ENCODE measurements at places on chromosomes 11 and 22.
A peak's percentile ranks its signal among the peaks of the same experiment; 100 is the strongest.

DNA sequence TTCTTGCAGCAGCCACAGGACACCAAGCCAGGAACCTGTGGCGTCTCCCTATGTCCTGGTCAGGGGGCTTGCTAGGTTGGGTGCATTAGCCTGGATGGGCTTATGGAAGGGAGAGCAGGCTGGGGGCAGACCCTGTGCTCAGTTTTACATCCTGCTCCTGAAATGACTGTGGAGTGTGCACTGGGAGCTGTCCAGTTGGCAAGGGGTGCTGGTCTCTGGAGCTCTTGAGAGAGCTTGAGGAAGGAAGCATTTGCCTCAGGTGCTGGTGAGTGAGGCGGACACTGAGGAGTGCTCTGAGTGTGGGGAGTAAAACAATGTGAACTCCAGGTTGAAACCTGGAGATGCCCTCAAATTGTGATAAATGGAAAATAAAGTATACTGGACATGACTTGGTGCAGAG is 3.4 kb downstream of the SCGB1D4 start:
- DNase-seq: no peak

- no peak for DNase-seq
Observed at GRCh38 chr22:26584010-26584409, 5.9 kb downstream of the TPST2 start.

DNA sequence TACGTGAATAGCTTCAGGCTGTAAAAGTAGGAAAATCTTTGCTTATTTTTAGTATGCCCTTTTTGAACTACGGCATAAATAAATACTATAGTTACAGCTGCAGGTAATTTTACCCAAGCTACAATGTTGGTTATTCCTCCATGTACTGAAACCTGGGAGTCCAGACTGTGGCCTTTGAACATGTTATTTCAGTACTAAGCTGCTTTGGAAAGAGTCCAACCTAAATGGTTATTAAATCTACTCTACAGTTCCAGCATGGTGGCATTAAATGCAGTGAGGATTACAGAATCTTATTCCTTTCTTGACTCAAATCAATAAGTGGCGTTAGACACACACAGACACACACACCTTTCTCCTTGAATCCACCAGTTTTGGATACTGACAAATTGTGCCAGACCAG is 165.1 kb downstream of the MSANTD4 start:
- no peak for DNase-seq

DNA sequence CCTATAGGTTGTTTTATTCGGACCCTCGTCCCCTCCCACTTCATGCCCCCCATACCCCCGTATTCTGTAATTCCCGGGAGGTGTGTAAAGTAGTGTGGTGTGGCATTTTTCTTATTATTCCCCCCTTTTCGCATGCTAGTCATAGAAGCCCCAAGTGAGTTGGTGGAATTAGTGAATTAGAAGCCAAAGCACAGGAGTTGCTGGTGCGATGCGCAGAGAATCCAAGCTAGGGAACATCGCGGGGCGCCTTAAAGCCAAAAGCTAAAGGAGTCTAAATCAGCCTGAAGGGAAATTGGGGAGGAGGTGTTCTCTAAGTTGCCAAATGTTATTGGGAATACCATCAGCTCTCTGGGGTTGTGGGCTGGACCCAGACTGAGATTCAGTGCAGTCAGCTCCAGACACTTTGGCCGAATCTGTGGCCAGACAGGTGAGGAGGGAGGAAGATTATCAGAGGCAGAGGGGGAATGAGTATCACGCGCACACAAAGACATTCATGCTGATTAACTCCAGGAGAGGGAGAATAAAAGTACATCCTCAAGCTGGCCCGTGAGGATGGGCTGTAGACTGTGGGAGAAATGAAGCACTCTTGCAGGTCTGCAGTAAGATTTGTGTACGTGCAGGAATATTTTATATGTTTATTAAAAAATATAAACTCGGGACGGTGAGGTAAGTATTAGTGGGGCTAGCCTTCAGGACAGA is 102.8 kb upstream of the HSD17B12 start:
- DNase-seq: no peak

DNA sequence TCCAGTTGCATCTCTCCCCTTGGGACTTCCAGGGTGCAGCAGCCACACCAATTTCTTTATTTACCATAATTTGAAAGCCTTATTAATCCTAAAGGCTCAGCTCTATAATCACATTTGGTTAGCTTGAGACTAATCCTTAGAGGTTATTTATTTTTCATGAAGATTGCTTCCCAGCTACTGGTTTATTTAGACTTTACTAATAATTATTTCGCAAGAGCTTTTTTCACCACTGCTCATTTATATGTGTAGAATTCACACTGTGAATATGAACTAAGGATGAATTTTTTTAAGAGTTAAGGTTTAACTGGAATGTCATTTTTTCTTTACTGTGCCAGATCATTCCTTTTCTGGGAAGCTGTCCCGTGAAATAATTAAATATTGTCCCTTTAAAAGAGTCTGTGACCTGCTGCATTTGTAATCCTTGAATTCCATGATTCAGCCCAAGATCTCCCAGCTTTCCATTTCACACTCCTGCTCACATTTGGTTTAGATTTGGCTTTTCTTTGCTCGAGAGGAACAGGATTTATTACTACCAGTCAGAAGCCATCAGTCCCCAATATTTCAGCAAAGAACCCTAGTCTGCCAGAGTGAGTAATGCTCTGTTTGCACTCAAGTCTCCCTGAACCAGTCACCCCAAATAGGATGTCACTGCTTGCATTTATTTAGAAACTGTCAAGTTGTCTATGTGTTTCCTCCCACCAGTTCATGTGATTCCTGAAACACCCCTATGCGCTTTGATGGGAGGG is 4.4 kb upstream of the CD44 start:
- no peak for DNase-seq

GRCh38 chr11:126491092-126491491 is 135.6 kb downstream of the ST3GAL4 start:
- DNase-seq: no peak

- DNase-seq: no peak
Observed at GRCh38 chr11:8638300-8638699, 44.2 kb downstream of the TRIM66 start.

DNA sequence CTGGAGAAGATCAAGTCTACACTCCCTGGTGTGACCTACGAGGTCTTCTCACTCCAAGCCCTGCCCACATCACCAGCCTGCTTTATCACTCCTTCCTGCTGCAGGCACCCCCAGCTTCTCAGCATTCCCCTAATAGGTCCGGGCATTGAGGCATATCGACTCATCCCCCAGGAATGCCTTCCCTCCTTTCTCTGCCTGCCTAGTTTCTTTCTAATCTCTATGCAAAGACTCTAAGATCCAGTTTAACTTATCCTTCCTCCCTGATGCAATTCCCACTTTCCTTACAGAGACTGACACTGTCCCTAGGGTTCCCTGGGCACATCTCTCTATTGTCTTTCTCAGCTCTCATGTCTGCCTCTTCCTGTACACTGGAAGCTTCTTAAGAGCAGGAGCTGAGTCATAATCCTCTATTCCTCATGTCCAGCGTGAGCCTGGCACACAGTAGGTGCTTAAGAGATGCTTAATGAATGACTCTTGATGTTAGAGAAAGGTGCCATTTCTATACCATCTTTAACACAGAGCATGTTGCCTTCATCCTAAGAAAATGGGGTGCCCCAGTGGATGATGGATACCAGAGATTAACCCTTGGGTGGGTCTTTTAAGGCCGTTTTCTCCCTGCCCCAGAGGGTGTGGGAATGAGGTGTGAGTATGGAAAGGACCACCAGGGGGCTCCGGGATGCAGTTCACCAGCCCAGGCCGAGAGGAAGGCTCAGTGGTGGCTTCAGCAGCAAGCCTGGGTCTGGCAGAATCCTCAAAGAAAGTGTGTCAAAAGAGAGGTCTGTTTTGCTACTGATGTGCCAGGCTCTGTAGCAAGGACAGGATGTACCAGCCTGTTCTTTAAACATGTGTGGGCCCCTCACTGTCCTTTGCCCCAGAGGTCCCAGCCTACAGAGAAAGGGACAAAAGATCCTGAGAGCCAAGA is 34.7 kb downstream of the PARVA start:
- DNase-seq: no peak

DNA sequence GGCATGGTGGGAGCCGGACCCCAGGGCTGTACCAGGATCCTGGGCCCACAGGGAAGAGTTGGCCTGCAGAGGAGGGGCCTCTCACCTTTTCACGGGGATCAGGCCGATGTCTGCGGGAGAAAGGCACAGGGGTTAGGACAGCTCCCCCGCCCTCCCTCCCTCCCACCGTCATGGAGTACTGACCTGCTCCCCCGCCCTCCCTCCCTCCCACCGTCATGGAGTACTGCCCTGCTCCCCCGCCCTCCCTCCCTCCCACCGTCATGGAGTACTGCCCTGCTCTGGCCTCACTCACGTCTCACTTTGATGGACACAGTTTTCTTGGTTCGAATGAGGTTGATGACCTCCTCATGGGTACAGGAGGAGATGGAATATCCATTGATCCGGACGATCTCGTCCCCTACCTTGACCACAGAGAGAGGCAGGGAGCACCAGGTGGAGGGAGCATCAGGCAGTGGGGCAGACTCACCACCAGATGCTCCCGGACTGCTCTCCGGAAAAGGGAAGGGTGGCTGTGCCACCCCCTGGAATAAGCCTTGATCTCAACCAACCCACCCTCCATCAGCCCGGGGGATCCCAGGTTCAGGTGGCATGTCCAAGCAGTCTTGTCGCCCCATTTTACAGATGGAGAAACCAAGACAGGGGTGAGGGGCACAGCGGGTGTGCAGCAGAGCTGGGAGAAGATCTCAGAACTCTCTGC is 17.1 kb downstream of the USH1C start:
- no peak for DNase-seq

GRCh38 chr11:125514336-125515101 is 18.5 kb upstream of the FEZ1 start:
- DNase-seq: no peak

GRCh38 chr11:8218840-8219239 is 44.8 kb downstream of the LMO1 start:
- no peak for DNase-seq

- peak; percentile 4 for DNase-seq
Observed at GRCh38 chr22:32660292-32660691, 141.2 kb upstream of the TIMP3 start.

DNA sequence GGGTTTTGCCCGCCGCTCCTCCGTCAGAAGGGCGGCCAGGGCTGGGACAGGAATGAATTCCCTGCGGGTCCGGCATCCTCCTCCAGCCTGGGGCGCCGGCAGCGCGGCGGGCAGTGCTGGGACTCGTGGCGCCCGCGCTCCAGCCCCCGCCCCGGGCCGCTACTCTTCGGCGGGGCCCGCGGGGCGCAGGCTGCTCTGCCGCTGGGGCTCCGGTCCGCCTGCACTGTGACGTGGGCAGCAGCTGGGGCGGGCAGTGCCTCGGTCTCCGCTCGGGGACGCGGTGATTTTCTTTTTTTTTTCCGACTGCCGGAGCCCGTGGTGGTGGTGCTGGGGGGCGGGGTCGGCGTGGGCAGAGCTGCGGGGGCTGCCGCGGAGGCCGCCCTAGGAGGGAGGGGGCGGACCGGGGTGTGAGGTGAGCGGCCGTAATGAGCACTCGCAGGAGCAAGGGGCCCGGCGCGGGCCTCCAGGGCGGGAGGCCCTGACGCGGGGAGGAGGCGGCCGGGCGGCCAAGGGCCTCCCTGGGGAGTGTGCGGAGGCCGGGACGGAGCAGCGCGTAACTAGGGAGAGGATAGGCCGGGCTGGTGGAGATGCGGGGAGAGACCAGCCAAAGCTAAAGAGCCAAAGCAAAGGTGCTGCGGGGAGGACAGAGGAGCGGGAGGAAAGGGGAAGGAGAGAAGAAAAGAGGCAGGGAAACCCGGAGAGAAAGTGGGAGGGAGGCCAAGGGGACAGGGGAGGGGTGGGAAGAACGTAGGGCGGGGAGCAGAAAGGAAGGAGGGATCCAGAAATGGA is 73.3 kb upstream of the ZBED5 start:
- DNase-seq: peak; percentile 83

DNA sequence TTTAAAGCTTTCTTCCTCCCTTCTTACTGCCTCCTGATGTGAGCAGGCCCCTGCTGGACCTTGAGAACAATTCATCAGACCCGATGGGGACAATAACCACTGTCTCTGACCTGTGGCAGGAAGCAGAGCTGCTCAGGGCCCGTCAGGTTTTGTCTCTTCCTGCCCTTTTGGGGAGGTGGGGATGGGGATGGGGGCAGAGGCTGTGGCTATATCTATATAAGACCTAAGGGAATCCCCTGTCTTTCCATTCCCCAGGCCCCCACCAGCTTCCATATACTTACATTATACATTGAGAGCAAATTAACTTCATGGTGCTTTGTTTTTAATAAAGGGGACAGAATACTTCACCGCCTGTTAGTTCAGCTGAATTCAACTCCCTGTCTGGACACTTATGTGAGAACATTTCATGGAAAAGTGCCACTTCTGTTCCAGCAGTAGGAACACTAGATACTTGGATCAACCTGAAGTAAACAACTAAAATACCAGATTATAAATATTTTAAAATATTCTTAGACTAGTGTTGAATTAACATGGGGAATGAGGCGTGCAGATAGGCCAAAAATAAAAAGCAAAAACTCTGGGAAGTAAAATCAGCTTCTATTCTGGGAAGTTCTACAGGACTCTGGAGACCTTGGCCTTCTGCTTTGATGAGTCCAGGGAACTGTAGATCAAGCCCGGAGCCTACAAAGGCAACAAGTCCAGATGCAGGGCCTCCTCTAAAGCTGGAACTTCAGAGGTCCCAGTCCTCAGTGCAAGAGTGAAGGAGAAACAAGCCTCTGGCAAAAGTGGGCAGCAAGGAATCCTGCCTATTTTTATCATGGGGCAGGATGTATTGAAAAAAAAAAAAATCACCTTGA is 11.1 kb downstream of the ZP1 start:
- DNase-seq: no peak

- no peak for DNase-seq
Observed at GRCh38 chr11:34250211-34250610, 107.6 kb downstream of the ABTB2 start.

DNA sequence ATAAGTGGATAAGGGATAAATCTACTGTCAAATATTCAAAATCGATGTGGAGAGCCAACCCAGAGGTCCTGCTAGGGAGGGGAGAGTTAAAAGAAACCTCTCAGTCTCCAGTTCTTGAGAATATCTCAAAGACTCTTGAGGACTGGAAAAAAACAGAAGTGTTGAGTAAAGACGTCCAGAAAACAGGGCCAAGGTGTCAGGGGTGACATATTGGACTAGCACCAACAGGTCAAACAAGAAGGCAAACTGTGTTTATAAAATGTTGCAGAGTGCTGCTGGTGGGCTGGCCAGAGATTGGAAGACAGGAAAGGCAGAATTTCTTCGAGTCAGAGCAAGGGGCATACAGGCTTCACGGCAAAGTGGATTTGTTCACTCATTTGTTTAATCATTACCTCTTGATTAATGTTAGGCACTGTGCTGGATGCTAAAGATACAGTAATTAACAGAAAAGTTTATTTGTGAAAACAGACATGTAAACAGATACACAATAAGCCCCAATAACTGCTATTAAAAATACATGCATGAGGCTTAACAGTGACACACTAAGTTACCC is 33.7 kb upstream of the SMPD1 start:
- no peak for DNase-seq

GRCh38 chr22:46627806-46628482 is 7.8 kb downstream of the GRAMD4 start:
- DNase-seq: no peak

All from NCI-H774 (cell line).